ENCODE measurements at places on chromosomes 5 and 9. TPM values are rescaled to one million over a fixed set of nuclear protein-coding genes. Genes with fewer than 3 reads are reported as not detected.
A peak's percentile ranks its signal among the peaks of the same experiment; 100 is the strongest.

DNA sequence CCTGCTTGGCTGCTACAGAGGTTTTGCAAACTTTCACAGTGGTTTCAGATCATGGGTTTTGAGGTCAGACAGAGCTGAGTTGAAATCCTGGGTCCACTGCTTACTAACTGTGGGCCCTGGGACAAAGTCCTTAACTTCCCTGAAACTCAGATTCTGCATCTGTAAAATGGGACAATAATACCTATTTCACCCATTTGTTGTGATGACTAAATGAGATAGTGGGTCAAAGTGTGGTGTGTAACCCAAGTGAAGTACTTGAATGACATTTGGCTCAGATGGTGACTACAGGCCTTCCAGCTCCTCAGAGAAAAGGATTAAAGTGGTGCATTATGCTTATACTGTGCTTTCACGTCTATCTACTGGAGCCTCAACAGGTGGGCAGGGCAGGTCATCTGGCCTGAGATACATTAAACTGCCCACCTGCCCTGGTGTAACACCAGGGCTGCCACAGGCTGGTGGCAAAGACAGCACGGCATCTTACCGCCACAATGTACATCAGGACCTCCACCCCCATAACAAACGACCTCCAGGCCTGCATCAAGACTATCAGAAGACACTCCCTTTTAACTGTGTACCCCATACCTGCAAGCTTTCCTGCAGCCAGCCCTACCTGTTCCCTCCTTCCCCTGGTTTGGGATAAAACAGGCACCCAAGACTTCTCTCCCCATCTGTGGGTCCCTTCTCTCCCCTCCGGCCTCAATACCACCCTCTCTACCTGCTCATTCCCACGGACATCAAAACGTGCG lies 846 bp upstream of the TRAF1 start:
- DNase-seq = peak; percentile 42

GRCh38 chr5:174734571-174735497 lies 10.5 kb downstream of the MSX2 start:
- DNase-seq = no peak

Gene FOXD1
- total RNA-seq = 0.14 TPM

GRCh38 chr5:103298117-103298516 lies 39.6 kb downstream of the MACIR start:
- no peak for DNase-seq

GRCh38 chr5:73899916-73900315 lies 273.9 kb downstream of the ARHGEF28 start:
- no peak for DNase-seq

Gene PGM5
- total RNA-seq = not detected

Gene IL31RA
- not detected for total RNA-seq

GRCh38 chr9:73081979-73082657 lies 69.5 kb upstream of the ANXA1 start:
- DNase-seq = no peak

DNA sequence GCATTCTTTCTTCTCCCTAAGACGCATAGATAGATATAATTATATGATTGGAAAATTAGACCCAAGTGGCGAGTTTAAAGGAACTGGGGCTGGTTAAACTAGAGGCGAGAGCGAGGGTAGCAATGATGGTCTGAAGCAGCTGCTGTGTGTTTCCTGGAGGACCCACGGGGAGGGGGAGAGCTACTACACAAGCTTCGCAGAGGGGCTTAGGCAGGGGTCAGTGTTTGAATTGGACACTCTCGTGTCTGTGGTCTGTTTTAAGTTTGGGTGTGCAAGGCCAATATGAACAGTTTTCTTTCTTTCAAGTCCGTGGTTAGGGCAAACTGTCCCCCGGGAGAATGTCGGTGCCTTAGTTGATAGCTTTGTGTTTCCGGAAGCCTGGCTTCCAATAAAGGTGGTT lies 43.1 kb downstream of the PDZD2 start:
- DNase-seq = no peak

- no peak for DNase-seq
These were observed 1.1 kb upstream of the DNAJC21 start for GRCh38 chr5:34928267-34928666.

DNA sequence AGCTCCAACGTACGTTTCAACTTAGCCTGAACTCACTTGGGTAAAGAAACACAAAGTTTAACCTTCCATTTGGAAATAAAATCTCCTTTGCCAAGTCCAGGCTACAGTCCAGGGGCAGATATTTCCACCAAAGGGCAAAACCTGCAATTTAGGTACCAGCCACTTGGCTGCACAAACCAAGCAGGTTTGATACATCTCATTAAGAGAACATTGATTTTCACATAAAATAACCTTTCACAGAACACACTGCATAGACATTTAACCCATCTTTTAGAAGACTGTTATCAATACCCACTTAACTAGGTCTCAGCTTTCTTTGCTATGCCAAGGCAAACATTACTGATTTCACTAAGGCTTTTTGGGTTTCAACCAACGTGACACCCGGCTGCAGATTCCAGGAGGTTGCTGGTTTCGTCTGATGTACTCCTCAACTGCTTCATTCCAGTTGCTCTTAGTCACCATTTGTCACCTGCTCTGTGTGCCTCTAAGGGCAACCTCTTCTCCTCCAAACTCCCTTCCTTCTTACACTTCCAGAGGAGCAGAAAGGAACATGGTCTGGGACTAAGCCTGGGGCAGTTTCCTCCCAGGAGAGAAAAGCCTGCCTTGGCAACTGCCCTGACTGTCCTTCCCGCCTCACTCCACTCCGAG lies 67.1 kb downstream of the EPB41L4B start:
- no peak for DNase-seq

GRCh38 chr5:69105996-69106906 lies 12.4 kb downstream of the SLC30A5 start:
- DNase-seq = no peak

Gene SPINK4
- not detected for total RNA-seq

DNA sequence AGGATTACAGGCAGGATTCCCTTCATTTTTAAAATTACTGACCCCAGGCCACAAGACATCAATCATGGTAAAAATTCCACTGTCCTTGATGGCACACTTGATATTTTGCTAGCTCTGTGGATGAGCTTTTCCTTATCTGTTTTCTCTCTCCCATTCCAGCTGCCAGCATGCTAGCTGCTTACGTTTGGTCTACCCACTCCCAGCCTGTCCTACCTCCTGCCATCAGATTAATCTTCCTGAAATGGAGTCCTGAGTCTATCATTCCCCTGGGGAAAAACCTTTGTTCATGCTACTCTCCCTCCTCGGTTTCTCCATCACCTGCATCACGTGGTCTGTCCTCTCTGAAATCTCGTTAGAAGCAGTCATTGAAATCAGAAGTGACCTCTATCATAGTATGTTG lies 108.9 kb downstream of the F2RL2 start:
- DNase-seq = no peak

DNA sequence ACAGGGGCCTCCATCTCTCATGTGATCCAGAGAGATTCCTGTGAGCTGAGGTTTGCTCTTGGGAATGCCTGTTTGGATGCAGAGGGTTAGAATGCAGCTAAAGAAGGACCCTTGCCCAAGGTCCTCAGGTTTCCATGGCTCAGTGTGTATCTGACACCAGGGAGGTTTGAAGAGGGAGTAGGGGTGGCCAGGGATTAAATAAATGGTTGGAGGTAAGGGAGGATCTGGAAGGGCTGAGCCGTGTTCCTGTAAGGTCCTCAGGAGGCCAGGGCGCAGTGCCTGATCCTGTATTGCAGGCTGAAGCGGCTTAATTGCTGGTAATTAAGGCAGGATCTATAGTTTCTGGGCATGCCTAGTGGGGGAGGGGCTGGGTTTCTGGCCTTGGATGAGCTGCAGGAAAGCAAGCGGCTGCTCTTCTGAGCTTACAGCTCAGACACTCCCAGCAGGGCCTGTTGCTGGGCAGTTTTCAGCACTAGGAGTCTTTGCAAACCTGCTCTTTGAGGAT lies 41.5 kb upstream of the MAP1B start:
- no peak for DNase-seq

Gene RAB3C
- total RNA-seq = not detected

DNA sequence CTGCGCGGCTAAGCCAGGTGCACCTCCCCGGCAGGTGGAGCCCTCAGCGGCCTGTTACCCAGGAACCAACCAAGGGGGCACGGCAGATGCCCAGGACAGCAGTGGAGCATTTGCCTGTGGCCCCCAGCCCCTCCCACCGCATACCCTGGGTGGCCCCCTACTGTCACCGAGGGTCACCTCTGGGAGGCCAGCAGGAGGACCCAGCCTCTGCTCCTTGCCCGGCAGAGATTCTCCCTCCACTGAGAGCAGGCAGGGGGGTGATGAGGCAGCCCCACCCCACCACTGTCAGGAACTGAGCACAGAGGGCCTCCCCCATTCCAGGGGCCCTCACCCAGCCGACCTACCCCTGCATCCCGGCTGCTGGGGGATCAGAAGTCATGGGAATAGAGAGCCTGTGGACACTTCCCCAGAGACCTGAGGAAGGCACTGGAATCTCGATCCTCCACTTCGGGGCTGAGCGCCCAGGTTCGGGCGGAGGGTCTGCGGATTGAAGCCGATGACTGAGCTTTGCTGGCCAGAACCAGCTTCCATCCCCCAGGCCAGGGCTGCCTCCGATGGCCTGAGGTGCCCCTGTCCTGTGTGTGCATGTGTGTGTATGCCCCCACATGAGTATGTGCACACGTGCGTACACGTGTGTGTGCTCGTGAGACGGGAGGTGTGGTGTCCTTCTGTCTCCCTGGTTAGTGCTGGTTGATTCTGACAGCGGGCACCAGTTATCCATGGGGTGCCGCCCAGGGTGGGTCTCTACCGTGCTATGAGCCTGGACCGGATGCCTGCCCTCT lies at the start of gene QRFP:
TSS of gene QRFP (minus strand) at position 580 of the 782 bp plus-strand sequence. CDS start 2,974 bp downstream, outside the sequence.
- no peak for DNase-seq

Gene TSSK1B
- not detected for total RNA-seq

- DNase-seq = no peak
These were observed 105.9 kb downstream of the GADD45G start for GRCh38 chr9:89710697-89711096.

GRCh38 chr5:160369990-160370712 lies at the start of gene C1QTNF2:
C1QTNF2 (minus strand) TSS chr5:160370626; CDS start chr5:160355011, 15,615 bp downstream.
- peak; percentile 39 for DNase-seq

Gene TTC16
- 4.4 TPM for total RNA-seq

GRCh38 chr5:179333796-179334761 lies 11.2 kb downstream of the ADAMTS2 start:
- DNase-seq = no peak

GRCh38 chr5:179343719-179344430 lies 1.4 kb downstream of the ADAMTS2 start:
- DNase-seq = peak; percentile 35

GRCh38 chr9:124884376-124884775 lies 22.4 kb downstream of the ARPC5L start:
- DNase-seq = no peak

Gene SPINK5
- total RNA-seq = not detected

Gene ANKRD34B
- total RNA-seq = not detected

DNA sequence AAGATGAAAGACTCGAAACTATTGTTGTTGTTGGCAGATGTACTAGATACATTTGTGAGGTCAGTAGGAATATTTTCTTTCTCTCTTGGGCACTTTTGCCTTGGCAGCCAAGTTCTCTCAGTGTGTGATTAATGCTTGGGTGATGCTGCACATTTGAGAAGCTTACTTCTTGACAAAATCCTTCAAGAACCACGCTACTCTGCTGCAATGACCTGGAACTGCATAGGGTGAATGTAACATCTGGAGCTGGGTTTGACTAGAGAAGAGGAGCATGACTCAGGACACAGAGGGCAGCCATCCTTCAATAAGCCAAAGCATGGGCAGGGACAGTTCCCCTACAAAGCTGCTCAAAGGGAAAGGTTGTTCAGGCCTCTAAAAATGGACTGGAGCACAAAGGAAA lies 75.5 kb upstream of the PUM3 start:
- no peak for DNase-seq

DNA sequence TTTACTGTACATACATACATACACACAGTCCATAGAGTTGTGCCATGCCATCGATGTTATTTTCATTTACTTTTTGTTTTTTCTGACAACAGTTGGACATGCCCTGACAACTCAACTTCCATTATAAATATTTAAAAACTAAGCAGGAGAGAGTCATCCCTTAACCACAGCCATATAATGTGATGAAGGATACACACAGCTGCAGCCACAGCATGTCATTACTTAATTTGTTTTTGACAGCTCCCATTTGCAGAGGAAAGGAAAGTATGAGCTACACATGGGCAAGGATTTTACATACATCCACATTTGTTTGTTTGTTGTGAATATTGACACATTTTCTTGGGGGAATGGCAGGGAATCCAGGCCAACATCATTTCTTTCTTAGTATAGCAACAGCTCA lies 91.5 kb upstream of the TUT7 start:
- no peak for DNase-seq

DNA sequence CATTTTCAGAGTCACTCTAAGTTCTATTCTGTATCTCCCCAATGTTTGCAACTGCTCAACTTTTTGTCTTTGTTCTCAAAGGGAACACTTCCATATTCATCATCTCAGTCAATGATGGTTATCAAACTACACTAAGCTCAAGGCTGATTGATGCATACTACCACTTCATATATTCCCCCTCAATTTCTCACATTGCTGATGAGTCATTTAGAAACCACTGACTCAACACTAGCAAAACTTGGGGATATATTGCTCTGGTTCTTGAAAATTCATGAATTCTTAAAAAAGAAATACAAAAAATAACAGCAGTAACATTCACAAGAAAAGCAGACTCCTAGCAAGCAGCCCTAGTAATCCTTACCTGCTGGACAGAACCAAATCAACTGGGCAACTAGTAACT lies 52.2 kb downstream of the ABHD17B start:
- DNase-seq = no peak

DNA sequence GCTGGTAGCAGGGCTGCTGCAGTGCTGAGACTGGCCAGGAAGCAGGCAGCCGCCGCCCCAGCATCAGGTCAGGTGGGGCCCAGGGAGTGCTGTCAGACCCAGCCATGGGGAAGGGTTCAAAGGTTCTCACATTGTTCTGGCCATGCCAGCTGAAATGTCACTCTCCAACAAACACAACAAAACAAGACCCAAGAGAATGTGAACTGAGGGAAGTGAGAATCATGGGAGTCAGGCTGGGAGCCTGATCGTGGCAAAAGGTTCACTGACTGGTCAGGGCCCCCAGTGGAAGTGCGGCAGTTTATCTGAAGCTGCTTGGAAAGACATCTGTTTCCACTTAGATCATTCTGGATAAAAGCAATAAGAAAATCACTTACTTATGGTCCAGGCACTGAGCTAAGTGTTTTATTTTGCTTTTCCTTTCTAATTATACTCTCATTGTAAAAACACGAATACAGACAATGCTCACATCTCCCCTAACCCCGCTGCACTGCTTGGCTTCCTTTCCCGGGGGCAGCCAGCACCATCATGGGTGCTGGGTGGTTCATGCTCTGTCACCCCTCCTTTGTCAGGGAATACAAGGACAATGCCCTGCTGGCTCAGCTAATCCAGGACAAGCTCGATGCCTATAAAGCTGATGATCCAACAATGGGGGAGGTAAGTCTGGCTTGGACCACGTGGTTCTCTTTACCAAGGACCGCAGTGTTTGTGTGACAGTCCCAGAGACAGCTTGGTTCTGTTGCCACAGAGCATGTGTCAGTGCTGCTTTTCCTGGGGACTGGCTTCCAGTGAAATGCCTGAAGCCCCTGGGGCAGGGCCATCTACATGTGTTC lies 41.9 kb upstream of the CFAP157 start:
- no peak for DNase-seq

Gene HMHB1
- not detected for total RNA-seq

Gene PDCD1LG2
- 1.0 TPM for total RNA-seq

Gene FSD1L
- total RNA-seq = 4.8 TPM

Data from activated naive CD8-positive, alpha-beta T cell treated with anti-CD3 and anti-CD28 coated beads, Interleukin-2, amount 10 ng/mL, durations not matched to agents 7 days and 5 days (primary cell).